Fibroblast of skin of left biceps (primary cell): ENCODE measurements at places on chromosomes 11 and 22.

DNA sequence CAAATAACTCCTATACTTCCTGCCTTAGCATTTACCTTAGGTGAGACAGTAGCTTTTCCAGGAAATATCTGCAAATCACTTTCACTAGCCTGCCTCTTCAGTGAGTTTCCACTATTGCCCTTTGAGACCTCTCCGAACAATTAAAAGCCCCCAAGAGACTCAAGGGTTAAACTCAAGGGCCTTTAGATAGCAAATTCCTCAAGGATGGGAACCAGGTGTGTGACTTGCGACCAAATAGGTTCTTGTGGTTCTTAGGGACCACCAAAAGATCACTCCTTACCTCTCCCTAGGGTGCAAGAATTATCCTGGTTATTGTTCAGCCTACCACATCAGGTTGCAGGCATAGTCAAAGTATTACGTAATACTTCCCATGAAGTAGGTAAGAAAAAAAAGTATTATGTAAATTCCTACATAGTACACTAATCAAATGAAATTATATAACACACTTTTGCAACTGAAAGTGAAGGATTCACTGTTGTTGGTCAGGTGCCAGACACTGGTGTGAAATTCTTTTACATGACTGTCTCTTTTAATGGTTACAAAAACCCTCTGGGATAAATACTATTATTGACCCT, 1.4 kb upstream of the RDX start:
- DNase-seq: no peak

DNA sequence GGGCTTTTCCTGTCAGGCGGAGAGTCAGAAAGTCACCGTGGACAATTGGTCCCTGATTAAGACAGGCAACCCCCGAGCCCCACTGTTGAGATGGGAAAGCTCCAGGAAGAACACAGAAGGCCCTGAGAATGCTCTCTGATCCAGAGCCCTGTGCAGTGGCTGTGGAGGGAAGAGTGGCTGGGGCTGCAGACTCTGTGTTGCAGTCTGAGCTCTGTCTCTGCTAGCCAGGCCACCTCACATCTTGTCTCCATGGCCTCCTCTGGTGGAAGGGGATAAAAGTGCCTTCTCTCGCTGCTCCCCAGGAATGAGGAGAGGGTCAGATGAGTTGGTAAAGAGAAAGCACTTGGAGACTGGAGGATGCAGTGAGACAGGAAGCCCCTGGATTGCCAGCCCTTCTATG, 141.2 kb downstream of the CEP164 start:
- DNase-seq: no peak

DNA sequence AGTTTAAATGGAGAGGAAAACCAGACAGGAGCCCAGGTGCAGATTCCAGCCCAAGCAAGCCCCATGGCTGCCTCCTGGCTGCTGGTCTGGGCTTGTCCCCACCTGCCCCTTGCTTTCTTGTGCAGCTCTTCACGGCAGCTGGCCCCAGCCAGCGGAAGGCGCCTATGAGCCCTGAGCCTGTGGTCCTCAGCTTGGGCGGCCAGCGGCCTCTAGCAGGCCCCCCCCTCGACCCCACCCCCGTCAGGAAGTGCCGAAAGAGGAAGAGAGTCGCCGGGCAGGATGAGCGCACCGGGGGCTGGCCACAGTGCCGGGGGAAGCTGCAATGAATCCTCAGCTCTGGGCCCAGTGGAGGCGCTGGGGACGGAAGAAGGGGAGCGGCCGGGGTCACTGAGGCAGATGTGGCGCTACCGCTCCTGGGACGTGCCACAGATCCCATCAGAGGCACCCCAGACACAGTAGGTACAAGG, 2.1 kb upstream of the DGKZ start:
- DNase-seq: no peak

GRCh38 chr11:90775567-90776165, 552.8 kb upstream of the CHORDC1 start:
- DNase-seq: no peak

DNA sequence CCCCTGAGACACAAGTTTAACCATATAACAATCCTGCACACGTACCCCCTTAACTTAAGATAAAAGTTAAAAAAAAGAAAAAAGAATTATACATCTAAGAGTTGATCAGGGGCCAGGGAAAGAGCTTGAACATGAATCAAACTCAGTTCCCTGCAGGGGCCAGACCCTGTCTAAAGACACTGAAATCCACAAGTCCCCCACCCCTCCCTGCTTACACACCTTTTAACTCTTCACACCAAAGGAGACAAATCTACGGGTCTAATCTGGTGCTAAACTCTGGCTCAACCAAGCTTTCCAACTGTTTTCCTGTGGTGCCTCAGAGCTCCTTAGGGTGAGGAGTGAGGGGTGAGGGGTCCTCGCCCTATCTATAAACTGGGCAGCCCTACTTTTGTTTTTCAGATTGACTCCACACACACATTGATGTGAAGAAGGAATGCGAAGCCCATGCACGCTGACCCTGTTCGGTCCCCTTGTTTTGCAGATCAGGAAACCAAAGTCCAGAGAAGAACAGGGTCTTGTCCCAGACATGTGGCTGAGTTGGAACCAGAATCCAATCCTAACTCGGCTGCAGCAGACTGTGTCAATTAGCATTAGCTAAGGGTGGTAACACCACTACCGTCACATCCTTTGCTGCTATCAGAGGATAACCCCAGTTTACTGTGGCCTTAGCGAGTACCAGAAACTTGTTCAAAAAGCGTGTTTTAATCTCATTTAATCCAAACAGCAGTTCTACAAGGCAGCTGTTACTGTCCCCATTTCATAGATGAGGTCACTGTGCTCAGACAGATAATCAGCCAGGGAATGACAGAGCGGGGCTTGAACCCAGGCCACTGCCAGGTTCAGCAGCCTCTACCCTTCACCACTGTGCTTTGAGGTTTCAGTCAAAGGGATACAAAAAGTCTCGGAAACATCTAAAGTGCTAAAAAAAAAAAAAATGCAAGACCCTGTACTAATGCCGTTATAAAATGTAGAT, 145.2 kb upstream of the SYT13 start:
- no peak for DNase-seq

- DNase-seq: peak; percentile 92
Measured at GRCh38 chr11:118619444-118620197, 12.2 kb downstream of the PHLDB1 start.

GRCh38 chr22:31496735-31497146, 405 bp downstream of the SFI1 start:
- DNase-seq: no peak

DNA sequence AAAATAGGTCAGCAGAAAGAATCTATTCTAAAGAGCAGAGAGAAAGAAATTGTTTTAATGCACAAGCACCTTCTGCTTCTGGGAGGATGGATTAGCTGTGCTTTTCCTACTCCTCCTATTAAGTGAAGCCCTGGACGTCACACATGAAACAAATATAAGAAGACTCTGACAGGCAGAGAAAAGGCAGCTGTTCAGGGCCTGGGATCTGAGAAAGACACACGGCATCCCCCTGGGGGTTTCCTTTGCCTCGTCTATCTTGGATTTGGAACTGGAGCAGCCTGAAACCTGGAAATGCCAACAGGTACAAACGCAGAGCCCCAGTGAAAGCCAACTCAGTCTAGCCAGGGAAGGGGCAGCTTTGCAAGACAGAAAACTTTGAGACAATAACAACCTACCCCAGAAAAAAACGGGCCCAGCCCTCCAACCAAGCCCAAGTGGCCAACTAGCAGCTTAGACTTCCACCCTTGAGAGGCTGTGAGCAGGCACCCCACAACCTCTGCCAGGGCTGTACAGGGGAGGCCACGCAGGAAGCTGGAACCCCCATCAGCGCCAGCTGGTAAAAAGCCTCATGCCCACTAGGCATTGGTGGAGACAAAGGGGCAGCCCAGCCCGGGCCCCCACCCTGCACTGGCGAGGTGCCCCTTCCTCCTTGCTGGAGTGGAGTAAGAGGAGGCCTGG, 7.3 kb downstream of the CERK start:
- no peak for DNase-seq

- DNase-seq: no peak
Measured at GRCh38 chr11:68437927-68438657, 22.5 kb upstream of the PPP6R3 start.

GRCh38 chr22:44286646-44287045, 26.1 kb downstream of the SHISAL1 start:
- DNase-seq: no peak
